ENCODE measurements at places on chromosomes 12 and 14.

DNA sequence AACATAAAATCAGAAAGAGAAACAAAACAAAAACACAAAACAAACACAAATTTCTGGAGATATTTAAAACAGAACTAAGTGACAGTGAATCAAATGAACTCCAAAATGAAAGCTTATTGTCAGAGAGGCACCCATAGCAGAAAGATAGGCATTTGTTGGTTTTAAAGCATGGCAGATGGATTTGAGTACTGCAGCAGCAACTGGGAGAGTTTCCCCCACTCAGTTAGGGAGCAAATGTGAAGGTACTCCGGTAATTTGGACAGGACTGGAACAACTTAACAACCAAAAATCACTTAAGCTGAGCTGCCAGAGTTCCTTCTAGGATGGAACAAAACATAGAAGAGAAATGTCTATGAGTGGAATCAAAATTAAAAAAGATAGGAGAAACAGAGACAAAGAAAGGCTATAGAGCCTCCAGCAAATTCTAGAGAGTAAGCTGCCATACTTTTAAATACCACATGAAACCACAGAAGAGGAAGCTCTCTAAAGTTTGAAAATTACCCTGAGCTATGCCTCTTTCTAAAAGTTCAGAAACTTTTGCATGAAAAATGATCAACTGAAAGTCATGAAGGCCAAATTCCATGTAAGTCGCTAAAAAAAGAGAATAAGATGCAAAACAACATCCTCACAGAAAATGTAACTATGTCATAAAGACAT is 1248.3 kb upstream of the USP15 start:
- no peak for DNase-seq

GRCh38 chr14:45065540-45065939 is 18.4 kb upstream of the PRPF39 start:
- no peak for DNase-seq

DNA sequence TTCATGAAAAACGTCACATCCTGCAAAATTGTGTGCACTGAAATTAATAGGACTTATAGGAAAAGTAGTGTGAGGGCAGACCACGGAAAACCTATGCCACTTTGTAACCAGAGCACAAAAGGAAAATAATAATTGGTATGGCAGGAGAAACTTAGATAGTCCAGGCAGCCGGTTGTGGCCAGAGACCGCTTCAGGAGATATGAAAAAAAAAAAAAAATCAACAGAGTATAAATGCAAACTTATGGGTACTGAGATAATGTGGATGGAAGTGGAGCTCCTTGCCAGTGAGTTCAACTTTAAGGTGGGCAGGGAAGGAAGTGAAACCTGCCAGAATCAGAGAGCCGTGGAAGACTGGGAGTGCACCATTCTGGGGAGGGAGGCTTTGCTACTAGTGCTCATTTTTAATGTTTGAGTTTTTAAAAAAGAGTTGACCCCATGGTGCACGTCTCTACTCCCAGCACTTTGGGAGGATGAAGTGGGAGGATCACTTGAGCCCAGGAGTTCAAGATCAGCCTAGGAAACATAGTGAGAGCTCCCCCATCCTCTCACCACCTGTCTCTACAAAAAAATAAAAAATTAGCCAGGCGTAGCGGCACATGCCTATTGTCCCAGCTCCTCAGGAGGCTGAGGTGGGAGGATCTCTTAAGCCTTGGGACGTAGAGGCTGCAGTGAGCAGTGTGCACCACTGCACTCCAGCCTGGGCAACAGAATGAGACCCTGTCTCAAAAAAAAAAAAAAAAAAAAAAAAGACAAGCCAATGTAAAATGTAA is 34.3 kb upstream of the METAP2 start:
- DNase-seq = no peak

GRCh38 chr14:61593330-61593729 is 102.0 kb upstream of the HIF1A start:
- DNase-seq = no peak

GRCh38 chr12:121939186-121939585 is 20.8 kb downstream of the CFAP251 start:
- DNase-seq = no peak

GRCh38 chr12:125373375-125373774 is 308.1 kb downstream of the AACS start:
- no peak for DNase-seq
